DND-41 (cell line): ENCODE measurements at places on chromosomes 5 and 9.

GRCh38 chr9:74771262-74771585 lies 116.5 kb downstream of the TRPM6 start:
- H3K4me1 ChIP-seq: no peaks in the 10 kb centered on the region
- no peak overlapping the region for H3K4me3 ChIP-seq
- no peaks in the 10 kb centered on the region for H3K36me3 ChIP-seq
- no peak overlapping the region for H3K27ac ChIP-seq
- no peak for DNase-seq

DNA sequence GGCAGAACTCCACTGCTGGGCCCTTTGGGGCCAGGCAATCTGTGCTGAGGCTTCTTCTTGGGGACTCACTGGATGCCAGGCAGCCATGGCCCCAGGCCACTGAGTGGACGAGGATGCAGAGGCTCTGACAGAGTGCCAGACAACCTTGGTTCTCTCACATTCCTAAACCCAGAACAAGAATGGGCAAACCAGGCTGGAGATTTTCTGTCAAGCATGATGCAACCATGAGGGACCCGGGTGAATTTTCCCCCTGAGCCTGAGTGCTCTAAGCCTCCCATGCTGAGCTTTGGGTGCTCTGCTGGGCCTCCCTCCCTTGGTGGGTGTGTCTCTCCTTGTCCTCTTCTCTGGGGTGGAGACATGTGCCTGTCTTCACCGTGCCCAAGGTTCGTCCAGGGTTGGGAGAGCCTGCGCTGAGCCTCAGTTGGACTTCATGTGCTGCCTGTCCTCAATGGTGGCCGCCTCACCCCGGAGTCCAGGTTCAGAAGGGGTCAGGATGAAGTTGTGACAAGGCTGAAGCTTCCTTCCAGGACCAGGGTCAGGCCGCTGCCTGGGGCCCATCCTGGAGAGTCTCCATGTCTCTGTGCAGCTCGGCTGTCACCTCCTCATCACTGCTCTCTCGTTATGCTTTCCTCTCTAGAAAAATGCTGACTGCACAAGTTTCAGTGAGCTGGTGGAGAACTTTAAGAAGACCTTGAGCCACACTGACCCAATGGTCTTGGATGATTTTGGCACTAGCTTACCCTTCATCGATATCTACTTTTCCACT lies 24.1 kb downstream of the PITX1 start:
- no peak overlapping the region for H3K27ac ChIP-seq
- no peak overlapping the region for H3K4me3 ChIP-seq
- no peaks in the 10 kb centered on the region for H3K4me1 ChIP-seq
- H3K36me3 ChIP-seq: no peaks in the 10 kb centered on the region

GRCh38 chr9:109391176-109391575 lies 70.3 kb upstream of the EPB41L4B start:
- no peaks in the 10 kb centered on the region for H3K27me3 ChIP-seq
- no peak overlapping the region for H3K4me3 ChIP-seq
- DNase-seq: no peak
- H3K4me1 ChIP-seq: peaks cover 5% of the 10 kb centered on the region

DNA sequence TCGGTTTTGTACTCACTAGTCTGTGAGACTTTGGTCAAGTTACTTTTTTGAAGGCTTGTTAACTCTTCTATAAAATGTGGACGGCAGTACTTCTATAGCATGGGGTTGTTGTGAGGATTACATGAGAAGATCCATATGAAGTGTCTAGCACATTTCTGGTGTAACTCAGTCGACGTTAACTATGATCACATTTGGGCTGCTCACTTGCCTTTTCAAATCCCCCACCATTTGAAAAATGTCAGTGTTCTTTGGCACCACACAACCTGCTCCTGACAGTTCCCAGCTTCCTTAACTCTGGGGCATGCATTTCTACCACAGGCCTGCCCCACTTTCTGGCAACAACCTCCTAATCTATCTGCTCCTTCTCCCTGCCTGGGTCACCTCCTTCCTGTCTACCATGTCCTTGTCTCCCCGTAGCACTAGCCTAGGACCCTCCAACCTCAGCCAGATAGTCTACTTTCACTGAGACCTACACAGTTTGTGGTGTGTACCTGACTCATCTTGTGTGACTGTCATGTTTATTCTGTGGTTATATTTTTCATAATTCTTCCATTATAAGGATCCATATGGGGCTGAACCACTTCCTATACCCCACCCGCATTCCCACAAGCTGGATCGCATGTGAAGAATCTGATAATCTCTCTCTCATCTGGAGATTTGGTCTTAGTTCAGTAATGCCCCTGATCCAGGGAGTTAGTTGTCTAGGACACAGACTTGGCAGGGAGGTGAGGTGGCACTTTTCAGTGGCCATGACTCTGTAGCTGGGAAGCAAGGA lies 30.2 kb upstream of the BASP1 start:
- no peaks in the 10 kb centered on the region for H3K27me3 ChIP-seq
- DNase-seq: no peak
- no peaks in the 10 kb centered on the region for H3K36me3 ChIP-seq
- no peaks in the 10 kb centered on the region for H3K4me1 ChIP-seq
- H3K27ac ChIP-seq: no peak overlapping the region

DNA sequence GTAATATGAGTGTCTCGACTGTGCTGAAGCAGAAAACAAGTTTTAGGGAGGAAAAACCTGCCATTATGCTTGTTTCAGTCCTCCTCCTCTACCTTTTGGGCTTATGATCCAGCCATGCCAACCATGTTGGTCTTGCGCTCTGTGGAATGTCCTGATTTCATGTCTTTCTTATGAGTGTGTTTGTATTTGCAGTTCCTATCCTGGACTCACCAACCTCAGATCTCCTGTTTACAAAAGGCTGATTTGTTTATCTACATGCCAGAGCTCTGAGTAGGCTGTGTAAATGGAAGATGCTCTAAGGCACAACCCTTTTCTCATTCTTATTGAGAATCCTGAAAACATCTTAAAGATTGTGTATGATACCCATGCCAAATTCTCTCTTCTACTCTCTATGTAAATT lies 138.6 kb downstream of the ARHGEF28 start:
- no peak for DNase-seq
- H3K27ac ChIP-seq: no peak overlapping the region
- no peaks in the 10 kb centered on the region for H3K36me3 ChIP-seq
- H3K4me1 ChIP-seq: no peaks in the 10 kb centered on the region

- H3K4me3 ChIP-seq: no peak overlapping the region
- H3K4me1 ChIP-seq: no peaks in the 10 kb centered on the region
- DNase-seq: no peak
Observed at GRCh38 chr5:44183753-44184152, 205.5 kb downstream of the FGF10 start.

DNA sequence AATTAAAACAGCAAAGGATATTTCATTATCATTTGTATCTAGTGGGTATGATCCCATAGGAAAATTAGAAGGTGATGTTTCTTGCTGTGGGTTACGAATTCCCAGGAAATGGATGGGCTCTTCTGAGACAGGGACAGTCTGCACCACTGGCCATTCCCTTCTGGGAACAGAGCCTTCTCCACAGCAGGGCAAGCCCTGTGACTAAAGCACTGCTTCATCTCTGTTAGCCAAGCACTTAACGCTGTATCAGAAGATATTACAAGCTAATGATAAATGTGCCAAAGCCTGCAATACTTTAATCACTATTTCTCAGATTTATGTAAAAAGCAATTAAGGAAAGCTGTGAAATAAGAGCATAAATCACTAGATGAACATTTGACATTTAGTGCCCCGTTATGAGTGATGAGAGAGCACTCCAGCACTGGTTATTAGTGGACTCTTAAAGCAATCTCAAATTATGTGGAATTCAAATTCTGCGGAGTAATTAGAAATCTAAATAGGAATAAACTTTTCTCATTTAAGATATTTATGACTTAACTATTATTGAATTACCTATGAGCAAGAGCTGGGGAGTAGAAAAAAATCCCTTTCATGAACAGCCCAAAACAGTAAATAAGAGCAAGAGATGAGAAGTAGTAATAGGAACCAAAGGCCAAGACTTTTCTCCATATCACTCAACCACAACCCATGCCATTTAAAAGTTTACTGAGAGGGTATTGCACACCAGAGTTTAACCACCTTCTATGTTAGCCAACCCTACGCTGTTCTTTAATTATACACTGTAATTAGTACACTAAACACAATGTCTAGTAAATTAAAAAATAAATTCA lies 49.2 kb downstream of the FAM240B start:
- H3K27ac ChIP-seq: no peak overlapping the region
- H3K4me3 ChIP-seq: no peak overlapping the region
- no peaks in the 10 kb centered on the region for H3K27me3 ChIP-seq
- H3K36me3 ChIP-seq: no peaks in the 10 kb centered on the region

- no peak overlapping the region for H3K27ac ChIP-seq
- peaks cover 4% of the 10 kb centered on the region for H3K27me3 ChIP-seq
- H3K4me3 ChIP-seq: no peak overlapping the region
- H3K36me3 ChIP-seq: no peaks in the 10 kb centered on the region
Observed at GRCh38 chr9:126703002-126703865, 89.5 kb downstream of the LMX1B start.

- no peak for DNase-seq
- no peaks in the 10 kb centered on the region for H3K36me3 ChIP-seq
- H3K27me3 ChIP-seq: no peaks in the 10 kb centered on the region
- H3K27ac ChIP-seq: no peak overlapping the region
Observed at GRCh38 chr5:25862276-25862675, 1176.1 kb downstream of the CDH9 start.

DNA sequence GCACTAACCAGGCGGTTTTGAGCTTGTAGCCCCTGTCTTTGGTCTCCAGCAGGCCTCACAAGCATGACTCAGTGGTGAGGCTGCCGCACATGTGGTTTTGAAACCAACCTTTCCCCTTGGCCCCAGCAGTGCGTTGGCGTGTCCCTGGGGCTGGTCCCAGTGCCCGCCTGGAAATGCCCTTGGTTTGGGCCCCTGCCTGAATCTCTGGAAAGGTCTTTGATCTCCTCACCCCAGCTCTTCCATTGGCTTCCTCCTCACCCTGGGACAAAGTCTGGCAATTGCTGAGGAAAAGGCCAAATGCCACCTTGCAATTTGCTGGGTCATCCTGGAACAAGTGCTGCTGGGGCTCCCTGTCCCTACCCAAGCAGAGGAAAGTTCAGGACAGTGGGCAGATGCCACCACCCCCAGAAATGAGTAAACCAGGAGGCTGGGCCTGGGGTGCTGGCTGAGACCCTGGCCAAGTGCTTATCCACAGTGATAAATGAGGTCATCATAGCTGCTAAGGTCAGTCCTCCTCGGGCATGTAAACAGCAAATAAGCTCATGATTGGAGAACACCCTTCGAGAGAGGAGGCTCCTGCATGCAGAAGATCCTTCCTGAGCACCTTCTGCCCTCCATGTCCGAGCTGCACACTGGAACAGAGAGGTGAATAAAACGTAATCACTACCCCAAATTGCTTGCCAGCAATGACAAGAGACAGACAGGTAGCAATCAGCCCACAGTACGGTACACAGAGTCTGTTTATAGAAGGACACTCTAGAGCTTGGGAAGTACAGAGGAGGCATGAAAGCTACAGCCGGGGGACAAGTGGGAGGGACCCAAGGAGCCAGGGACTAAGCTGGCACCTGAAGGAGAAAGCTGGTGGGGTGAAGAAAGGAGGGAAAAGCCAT lies 98.9 kb upstream of the CPEB4 start:
- no peaks in the 10 kb centered on the region for H3K36me3 ChIP-seq
- H3K27me3 ChIP-seq: no peaks in the 10 kb centered on the region
- H3K4me1 ChIP-seq: no peaks in the 10 kb centered on the region
- DNase-seq: no peak

DNA sequence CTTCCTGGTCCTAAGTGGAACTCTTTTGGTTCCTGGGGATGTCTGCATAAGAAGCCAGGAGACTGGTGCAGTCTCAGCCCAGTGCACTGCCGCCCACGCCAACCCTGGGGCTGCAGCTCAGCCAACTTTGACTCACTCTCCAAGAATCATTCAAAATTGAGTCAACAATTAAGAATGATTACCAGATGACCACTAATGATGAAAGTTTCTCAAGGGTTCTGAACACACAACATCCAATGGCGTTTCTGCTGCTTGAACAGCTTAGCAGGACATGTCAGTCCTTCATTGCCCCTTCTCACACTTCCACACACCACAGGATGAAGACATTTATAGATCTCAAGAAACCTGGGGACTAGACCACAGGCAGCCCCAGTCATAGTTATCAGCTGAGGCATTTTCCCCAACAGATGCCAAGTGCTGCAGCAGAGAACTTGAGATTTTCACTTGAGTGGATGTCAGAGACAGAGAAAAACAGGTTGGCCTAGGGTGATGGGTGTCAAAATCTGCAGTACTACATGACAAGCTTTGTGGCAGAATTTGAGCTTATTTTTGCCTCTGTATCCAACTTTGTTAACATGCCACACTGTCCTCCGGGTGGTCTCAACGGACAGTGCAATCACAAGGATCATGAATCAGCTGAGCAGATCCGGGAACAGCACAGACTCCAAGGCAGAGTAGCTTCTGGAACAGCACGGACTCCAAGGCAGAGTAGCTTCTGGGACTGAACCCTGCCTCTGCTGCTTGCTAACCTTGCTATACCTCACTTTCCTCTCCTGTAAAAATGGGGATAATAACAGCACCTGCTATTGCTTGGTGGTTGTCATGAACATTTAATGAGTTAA lies 356.1 kb downstream of the SPOCK1 start:
- no peak overlapping the region for H3K27ac ChIP-seq
- H3K4me3 ChIP-seq: no peak overlapping the region
- H3K36me3 ChIP-seq: no peaks in the 10 kb centered on the region
- peaks cover 45% of the 10 kb centered on the region for H3K27me3 ChIP-seq
- no peak for DNase-seq
- no peaks in the 10 kb centered on the region for H3K4me1 ChIP-seq

GRCh38 chr9:83933790-83934189 lies 12.6 kb upstream of the KIF27 start:
- no peaks in the 10 kb centered on the region for H3K27me3 ChIP-seq
- H3K4me1 ChIP-seq: peaks cover 21% of the 10 kb centered on the region
- no peak overlapping the region for H3K27ac ChIP-seq

DNA sequence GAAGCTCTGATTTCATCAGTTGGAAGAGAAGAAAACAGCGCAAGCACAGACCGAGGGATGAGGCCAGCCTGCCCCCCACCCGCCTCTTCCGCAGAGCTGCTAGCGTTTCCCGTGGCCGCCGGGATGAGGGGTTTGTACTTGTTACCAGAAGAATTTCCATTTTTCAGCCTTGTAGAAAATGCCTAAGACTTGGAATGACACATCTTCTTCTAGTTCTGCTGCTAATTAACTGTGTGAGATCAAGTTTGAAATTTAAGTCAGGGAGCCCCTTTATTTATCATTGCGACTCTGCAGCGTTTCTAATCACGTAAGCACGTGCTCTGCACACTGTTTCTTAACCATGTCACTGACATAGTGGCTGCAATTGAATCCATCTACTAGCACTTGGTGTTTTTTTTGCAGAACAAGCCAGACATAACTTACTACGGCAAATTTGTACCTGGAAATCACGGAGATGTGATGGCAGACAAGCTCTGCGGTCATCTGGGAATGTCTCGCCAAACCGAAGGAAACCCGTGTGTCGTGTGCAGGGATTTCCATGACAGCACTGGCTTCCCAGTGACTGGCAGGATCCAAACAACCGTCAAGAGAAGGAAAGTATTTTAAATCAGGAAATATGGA lies 41.8 kb upstream of the ROR2 start:
- H3K36me3 ChIP-seq: no peaks in the 10 kb centered on the region
- no peak for DNase-seq
- H3K4me1 ChIP-seq: no peaks in the 10 kb centered on the region
- peaks cover 3% of the 10 kb centered on the region for H3K27me3 ChIP-seq
- H3K27ac ChIP-seq: no peak overlapping the region
- H3K4me3 ChIP-seq: no peak overlapping the region

- no peaks in the 10 kb centered on the region for H3K4me1 ChIP-seq
- no peak overlapping the region for H3K4me3 ChIP-seq
- H3K36me3 ChIP-seq: no peaks in the 10 kb centered on the region
- peak; percentile 55 for DNase-seq
Observed at GRCh38 chr9:96317335-96317980, 15.5 kb upstream of the HSD17B3 start.

GRCh38 chr9:70525519-70525918 lies 111.1 kb upstream of the KLF9 start:
- H3K36me3 ChIP-seq: no peaks in the 10 kb centered on the region
- H3K27ac ChIP-seq: no peak overlapping the region
